Activated CD4-positive, alpha-beta T cell treated with anti-CD3 and anti-CD28 coated beads, Interleukin-2, amount 50 U/mL, for 48 hours (primary cell): ENCODE measurements at places on chromosomes 2 and 18.

- peak; percentile 26 for DNase-seq
Observed at GRCh38 chr2:170715062-170715931, at the start of gene SP5. Gene SP5 (plus strand): TSS chr2:170715337. CDS start chr2:170715513, 176 bp downstream.

- no peak for DNase-seq
Observed at GRCh38 chr18:25274926-25275325, 77.0 kb downstream of the ZNF521 start.

DNA sequence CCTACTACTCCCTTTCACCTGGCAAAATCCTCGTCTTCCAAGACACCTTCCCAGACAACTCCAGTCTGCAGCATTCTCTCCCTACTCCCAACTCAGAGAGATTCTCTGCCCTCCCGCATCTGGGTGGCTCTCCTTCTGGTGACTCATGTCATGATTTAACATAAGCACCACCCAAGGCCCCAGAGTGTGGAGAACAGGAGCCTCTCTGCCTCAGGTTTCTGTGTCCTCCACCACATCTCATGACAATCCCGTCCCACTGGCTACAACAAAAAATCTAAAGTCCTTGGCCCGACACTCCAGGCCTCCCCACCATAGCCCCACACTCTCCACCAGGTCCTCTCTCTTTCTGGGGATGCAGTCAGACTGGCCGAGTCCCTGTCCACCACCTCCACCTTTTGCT is 197.1 kb downstream of the BCL11A start:
- DNase-seq = no peak

- DNase-seq = no peak
Observed at GRCh38 chr18:62672600-62672999, 42.7 kb upstream of the PHLPP1 start.

DNA sequence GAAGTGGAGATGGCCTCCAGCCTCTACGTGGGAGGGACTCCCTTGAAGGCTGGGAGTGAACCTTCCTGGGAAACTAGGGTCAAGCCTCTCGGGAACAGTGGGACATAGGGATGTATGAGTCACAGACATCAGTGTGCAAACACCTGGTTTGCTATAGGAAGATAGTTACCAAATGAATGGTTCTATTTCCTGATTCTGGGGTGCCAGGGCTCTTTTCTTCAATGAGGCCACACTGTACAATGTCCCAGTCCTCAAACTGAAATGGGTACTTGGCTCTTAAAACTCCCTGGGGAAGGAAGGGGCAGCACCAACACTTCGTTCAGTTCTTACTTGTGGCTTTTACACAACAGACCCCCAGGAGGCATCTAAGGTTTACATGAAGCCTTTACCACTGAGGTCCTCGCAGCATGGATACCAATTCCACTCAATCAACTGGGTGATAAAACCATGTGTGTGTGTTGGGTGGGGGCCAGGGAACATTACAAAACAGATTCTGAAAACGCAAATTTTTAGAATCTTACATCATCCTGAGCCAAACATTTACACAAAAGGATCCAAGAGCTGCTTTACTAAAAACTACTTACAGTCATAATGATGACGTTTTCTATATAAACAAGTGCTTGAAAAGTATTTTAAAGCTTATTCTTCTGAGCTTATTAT is 10.4 kb downstream of the ERFE start:
- DNase-seq = no peak

GRCh38 chr2:1652034-1652790 is 92.1 kb downstream of the PXDN start:
- DNase-seq = no peak

DNA sequence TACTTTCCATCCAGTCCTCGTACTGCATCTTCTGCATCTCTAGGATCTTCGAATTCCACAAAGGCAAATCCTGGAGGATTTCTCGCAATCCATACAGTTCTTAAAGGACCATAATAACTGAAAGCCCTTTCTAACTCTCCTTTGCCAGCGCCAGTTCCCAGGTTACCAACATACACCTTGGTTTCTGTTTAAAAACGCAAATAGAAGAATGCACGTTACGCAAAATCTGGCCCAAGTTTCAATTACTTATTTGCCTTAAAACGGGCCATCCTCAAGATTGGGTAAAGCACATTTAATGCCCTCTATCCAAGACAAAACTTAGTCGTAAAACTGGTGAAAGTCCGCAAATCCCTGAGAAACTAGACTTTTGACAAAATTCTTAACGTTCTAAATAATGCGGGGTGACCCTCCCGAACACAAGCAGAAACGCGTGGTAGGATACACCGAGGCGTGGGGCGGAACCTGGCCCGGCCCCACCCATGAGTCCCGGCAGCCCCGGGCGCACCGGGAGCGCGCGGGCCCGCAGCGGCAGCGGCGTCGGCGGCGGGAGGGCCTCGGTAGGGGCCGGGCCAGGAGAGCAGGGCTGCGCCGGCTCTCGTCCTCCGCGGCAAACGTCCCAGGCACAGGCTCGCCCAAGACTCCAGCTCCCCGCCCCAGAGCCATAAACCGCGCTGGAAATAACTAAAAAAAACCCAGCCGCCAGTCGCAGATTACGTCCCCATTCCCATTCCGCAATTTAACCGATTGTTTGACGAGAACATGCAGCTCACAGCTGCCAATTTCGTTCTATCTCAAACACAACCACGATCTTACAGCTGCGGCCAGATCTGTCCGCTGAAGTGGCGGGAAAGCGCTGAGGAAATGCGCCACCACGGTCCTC is 910 bp downstream of the SRSF7 start:
- DNase-seq = peak; percentile 51

DNA sequence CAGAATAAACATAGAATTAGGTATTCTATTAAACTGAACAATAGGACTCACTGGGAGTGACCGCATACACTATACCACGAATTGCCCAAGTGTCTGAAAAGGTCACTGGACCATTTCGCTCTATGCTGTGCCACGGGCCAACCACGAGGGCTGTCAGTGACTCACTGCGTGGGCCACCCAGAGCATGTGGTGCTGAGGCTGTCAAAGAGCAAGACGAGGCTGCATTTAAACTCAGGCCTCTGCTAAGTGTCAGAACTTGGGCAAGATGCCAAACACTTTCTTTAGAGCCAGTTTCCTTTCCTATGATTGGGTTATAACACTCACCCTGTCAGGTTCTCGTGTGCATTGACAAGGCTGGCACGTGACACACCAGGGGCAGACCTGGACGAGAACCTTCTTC is 97.5 kb downstream of the SH3YL1 start:
- no peak for DNase-seq

DNA sequence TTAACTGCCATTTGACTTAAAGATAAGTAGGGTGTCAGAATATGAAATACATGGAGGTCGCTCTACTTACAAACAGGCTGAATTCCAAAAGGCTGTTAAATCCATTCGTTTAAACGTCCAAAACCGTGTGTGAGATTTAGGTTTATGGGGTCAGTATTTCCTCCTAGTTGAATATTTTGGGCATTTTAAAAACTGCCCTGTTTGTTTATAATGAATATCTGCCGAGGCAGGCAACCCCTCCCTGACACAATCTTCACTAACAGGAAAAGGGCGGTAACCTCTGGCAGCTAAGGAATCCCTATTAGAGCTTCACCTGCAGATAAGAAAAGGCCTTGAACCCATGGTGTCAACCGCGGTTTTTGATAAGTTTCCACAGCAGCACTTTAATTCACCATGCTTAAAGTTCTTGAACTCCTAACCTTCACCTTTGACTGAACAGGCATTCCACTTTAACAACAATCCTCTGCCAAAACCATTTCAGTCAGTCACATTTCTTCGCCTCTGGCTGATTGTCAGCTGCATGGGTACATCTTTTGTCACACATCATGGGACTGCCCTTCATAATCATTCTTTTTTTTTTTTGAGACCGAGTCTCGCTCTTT is 17.8 kb downstream of the TRAK2 start:
- DNase-seq = no peak

- DNase-seq = no peak
Observed at GRCh38 chr2:132645722-132646539, 24.1 kb downstream of the LYPD1 start.

DNA sequence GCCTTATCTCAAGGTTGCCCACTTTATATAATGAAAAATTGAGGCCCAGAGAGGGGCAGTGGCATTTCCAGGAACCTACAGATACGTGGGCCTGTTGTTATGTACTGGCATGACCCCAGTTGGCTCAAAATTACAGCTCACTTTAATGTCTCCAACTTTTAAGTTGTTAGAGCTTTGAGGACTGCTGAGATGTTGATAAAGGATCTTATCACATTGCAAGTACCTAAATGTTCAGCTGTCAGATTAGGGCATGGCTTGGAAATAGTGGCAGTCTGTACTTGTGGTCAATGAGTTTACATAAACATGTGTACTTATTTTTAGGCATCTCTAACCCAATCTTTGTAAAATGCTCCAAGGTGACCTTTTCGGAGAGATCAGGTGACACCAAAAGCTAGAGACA is 14.6 kb downstream of the SLC4A5 start:
- no peak for DNase-seq

DNA sequence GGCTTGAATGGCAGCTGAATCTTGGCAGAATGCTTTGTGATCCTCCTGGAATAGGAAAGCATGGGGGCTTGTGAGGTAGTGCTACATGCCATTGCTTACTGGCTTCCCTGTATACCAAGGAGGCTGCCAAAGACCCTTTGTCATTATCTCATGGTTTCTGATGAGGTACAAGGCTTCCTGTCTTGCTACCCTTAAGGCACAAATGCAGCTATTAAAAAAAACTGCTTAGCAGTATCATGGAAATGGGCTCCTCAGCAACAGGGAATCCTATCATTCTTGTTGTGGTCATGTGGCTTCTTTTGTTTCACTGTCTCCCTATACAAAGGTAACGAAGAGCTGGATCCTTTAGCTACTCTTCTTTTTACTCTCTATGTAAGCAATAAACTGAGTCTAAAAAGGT is 6.6 kb upstream of the KANSL1L start:
- no peak for DNase-seq

DNA sequence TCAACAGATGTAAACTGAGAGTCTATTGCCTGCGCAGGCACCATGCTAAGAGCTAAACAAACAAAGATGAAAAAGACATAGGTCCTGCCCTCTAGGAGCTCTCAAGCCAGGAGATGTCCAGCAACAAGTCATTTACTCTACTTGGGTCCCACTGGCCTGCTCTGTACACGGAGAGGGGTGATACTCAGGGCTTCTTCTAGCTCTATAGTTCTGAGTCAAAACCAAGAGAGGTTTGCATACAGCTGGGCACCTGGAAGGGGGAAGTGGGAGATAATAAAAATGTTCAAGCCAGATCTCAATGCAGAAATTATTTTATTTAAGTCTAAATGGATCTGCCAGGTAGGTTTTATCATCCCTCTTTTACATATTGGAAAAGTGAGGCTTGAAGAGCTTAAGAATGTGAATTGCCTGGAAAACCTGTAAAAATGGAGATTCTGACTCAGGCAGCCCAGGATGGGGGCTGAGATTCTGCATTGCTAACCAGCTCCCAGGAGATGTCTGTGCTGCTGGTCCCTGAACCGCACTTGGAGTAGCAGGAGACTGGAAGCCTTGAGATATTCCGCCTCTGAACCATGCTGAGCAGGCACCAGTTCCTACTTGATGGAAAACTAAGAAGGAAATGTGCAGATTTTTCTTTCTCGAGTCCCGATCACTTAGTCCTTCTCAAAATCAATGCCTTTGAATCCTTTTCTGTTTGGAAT is 201.1 kb downstream of the PRKCE start:
- DNase-seq = no peak

- DNase-seq = no peak
Observed at GRCh38 chr2:99035920-99036319, 99.9 kb upstream of the CRACDL start.

- no peak for DNase-seq
Observed at GRCh38 chr2:195026261-195026660, 630.8 kb upstream of the SLC39A10 start.

- DNase-seq = no peak
Observed at GRCh38 chr2:182973441-182974352, 64.6 kb downstream of the NCKAP1 start.

DNA sequence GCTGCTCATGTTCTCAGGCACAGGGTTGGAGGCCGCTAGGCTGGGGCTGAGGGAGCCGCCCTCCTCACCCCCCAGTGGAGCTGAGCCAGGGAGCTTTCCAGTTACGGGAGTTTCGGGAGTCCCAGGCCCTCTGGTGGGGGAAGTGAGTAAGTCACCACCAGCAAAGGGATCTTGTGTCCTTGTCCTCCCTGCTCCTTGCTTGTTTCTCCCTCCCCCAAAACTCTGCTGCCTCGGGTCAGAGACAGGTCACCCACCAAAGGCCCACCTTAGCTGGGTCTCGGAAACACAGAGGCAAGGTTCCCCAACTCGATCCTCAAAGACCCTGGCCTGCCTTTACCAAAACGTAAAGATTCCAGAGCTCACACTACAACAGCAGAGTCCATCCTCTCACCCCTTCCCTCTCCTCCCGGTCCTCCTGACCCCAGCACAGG is 60.5 kb upstream of the POMC start:
- DNase-seq = peak; percentile 39

GRCh38 chr2:174486563-174487107 is at the start of gene GPR155:
Gene GPR155 (minus strand): TSS chr2:174487029. CDS start chr2:174481956, 5,073 bp downstream.
- DNase-seq = peak; percentile 66
